CD4-positive, alpha-beta T cell treated with Interleukin-12 subunit alpha and Interleukin-12 subunit beta, for 1 hour (primary cell): ENCODE measurements at places on chromosomes 3 and 15.

DNA sequence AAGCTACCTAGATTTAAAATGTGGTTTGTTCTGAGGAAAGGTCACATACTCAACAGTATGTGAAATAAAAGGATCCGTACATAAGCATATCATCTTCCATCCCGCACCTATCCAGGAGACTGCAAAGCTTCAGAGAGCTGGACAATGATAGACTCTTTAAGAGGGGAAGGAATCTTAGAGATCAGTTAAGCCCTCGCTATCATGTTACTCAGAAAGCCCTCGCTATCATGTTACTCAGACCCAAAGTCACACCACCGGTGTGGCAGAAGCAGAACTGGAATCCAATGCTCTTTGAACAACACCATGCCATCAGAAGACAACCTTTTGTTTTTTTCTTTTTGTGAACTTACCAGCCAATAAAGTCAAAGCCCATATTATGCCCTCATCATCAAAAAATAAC, 5.8 kb downstream of the ANO10 start:
- DNase-seq, result no peak

GRCh38 chr3:33799202-33799551, 747 bp downstream of the PDCD6IP start:
- no peak for DNase-seq

DNA sequence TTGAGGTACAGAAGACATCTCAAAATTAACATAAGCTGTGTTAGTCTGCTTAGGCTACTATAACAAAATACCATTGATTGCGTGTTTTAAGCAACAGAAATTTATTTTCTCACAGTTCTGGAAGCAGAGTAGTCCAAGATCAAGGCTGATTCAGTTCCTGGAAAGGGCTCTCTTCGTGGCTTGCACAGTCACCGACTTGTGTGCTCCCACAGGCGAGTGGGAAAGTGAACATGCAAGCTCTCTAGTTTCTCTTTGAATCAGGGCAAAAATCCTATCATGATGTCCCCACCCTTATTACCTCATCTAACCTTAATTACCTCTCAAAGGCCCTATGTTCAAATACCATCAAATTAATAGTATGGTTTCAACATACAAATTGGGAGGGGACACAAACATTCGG, 505.9 kb downstream of the ZIC1 start:
- no peak for DNase-seq

DNA sequence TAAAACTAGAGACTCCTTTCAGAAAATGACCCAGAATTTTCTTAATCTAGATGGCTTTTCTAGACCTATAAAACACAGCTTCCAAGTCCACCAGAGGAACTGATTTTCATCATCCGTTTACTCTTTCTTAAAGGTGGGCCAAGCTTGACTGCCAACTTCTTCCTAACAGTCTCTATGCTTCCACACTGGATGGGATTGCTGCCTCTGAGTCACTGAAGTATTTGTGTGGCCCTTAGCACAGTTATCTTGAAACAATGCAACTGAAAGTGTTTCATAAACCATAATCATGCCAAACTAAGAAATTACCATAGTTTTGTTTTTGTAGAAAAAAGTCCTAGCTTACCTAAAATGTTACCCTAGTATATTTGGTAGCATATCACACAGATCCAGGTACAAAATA, 985.7 kb downstream of the TUSC7 start:
- no peak for DNase-seq

DNA sequence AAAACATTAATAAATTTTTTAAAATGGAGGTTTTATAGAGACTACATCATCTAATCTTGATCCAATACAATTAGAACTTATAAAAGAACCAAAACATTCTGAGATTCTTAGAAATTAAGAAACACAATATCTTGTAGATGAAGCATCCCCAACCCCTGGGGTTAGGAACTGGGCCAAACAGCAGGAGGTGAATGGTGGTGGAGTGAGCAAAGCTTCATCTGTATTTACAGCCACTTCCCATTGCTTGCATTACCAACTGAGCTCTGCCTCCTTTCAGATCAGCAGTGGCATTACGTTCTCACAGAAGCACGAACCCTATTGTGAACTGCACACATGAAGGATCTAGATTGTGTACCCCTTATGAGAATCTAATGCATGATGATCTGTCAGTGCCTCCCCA, 36.3 kb downstream of the KNL1 start:
- DNase-seq, result no peak

DNA sequence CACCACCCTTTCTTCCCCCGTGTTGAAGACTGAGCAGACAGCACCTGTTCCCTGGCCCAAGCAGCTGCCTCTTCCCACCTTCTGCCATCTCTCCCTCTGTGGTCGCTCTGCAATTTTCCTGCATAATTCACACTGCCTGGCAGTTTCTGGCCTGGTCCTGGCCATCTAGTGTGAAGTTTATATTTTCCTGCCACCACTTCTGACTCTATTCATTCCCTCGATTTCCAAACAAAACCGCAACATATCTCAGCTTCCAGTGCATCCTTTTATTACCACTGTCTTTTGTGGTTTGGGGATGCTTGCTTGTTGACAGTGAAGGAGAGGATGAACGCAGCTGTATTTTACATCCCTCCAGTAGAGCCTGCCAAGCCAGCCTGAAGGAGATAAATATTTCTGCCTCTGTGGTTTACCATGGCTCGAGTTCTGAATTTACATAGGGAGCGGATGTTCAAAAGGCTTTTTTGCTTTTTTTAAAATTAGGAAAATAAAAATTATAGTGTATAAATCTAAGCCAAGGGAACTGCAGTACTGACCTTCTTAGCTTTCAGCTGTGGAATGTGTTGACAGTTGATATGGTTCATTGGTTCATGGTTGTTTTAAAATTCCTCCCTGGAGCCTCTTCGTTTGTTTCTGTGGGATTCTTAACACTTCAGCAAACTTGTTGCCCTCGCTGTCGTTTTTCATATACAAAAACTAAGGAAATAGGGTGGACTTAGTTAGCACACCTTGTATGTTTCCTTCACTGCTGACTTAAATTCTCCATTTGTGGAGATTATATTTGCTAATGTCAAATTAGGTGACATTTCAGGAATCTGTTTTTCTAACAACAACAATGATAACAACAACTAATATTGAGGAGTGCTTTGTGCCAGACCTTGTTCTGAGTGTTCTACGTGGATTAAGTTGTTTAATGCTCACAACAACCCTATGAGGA, 250.5 kb downstream of the ADAMTSL3 start:
- DNase-seq, result no peak

- DNase-seq, result peak; percentile 66
Measured at GRCh38 chr3:194344012-194344411, 7.1 kb downstream of the CPN2 start.

GRCh38 chr15:77282333-77282732, 137.6 kb downstream of the PEAK1 start:
- no peak for DNase-seq

- no peak for DNase-seq
Measured at GRCh38 chr3:54660714-54661132, 267.1 kb downstream of the LRTM1 start.
